ENCODE measurements at places on chromosomes 12 and 14.

DNA sequence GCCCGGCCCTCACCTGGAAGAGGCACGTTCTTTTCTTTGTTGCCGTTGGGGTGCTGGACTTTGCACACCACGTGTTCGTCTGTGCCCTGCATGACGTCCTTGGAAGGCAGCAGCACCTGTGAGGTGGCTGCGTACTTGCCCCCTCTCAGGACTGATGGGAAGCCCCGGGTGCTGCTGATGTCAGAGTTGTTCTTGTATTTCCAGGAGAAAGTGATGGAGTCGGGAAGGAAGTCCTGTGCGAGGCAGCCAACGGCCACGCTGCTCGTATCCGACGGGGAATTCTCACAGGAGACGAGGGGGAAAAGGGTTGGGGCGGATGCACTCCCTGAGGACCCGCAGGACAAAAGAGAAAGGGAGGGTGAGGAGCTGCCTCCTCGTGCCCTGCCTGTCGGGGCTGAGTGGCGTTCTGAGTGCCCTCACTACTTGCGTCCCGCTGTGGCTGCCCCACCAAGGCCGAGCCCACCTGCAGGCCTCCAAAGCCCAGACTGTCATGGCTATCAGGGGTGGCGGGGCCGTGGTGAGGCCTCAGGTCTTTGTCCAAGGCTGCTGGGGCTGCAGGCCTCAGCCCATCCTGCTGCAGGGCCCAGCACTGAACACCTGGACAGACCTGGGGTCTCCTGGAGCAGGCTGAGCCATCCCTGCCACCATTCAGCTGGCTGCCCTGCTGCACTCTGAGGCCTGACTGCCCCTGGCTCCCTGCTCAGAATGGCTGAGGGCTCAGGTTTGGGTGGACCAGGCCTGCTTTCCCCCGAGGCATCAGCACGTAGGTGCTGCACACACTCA, 329.7 kb downstream of the TMEM121 start:
- DNase-seq: no peak

GRCh38 chr12:25958428-25959070, at the start of gene RASSF8:
TSS of gene RASSF8 (plus strand) at chr12:25958682. CDS start at chr12:26055344, 96,662 bp downstream.
- DNase-seq: peak; percentile 18

DNA sequence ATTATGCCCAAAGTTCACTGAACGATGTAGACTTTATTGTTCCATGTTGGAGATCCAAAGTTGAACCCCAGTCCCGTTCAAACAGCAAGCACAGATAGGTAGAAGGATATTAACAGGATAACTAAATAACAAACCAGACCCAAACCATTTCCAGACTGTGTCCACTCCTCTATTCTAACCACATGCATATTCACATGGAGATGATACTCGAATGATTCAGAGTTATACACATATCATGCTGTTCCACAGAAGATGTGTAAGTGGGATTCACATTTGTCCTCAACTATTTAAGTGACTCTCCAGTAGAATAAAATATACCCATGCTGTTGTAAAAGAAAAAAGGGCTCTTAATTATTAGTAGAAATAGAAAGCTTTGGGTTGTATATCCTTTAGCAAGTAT, 185.9 kb downstream of the ITPR2 start:
- no peak for DNase-seq

GRCh38 chr12:115088328-115088994, 404.5 kb upstream of the TBX3 start:
- DNase-seq: no peak

DNA sequence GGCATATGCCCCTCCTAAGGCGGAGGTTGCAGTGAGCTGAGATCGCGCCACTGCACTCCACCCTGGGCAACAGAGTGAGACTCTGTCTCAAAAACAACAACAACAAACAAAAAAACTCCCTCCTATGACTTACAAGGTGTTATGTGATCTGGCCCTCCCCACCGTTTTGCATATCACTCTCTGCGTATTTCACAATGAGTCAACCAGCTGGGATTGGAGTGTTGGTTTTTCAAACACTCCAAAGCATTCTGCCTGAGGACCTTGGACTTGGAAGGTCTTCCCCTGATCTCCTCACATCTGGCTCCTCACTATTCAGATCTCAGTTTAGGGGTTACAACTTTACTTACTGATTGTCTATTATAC, 14.0 kb downstream of the MANSC1 start:
- DNase-seq: no peak

- DNase-seq: no peak
Measured at GRCh38 chr14:100289916-100290606, 16.2 kb downstream of the SLC25A29 start.

DNA sequence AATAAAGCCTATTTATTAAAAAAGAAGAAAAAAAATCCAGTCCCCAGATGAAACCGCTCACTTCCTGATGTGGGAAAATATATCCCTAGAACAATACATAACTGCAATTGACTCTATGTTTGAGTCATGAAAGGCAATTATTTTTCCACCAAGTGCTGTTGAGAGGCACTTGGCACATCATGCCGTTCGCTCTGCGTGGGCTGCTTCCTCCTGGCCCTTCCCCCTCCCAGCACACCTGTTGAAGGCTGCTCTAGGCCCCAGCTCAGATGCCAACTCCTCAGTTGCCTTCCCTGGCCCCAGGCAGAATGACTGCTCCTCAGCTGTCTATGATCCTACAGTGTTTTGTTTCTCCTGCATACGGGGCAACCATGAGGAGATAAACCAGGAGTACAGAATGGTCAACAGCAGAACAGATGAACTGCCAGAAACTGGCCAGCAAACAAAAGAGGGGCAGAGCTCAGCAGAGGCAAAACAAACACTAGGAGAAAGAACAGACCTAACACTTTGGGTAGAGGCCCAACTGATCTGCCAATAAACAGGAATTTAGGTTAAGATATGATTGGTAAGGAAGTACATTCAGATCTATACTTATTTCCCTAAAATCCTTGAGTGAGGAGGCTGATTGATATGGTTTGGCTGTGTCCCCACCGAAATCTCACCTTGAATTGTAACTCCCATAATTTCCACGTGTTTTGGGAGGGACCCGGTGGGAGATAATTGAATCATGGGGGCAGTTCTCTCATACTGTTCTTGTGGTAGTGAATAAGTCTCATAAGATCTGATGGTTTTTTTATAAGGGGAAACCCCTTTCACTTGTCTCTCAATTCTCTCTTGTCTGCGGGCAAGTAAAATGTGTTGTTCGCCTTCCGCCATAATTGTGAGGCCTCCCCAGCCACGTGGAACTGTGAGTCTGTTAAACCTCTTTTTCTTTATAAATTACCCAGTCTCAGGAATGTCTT, 58.6 kb downstream of the SLC38A1 start:
- DNase-seq: peak; percentile 39

GRCh38 chr14:58638231-58639197, 752 bp downstream of the DACT1 start:
- DNase-seq: no peak

DNA sequence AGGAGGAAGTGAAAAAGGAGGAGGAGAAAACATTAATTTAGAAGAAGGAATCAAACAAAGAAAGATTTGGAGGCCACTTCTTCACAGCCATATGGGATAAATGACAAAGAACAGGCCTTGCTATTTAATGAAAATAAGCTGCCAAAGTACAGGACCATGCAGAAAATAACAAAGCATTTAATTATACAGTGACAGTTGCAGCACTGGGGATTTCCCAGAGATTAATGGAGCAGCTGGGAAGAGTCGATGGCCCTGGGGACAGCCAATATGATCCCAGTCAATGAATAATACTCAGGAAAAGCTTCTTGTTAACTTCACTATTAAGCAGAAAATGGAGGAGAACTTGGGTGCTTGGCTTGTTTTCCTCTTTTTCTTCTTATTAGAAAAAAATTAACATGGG, 34.6 kb downstream of the RERG start:
- DNase-seq: no peak

GRCh38 chr12:64611341-64612284, 1.3 kb downstream of the RASSF3 start:
- DNase-seq: peak; percentile 28

- no peak for DNase-seq
Measured at GRCh38 chr12:4032924-4033615, 159.9 kb upstream of the PARP11 start.

GRCh38 chr12:128267131-128267622, at the start of gene TMEM132C:
TSS of gene TMEM132C (plus strand) at chr12:128267170. CDS start at chr12:128267403, 233 bp downstream.
- DNase-seq: no peak

All from memory B cell (primary cell).